8988T (cell line): ENCODE measurements at places on chromosomes 2 and 18.

- no peak for DNase-seq
Measured at GRCh38 chr2:192288295-192288694, 93.6 kb upstream of the TMEFF2 start.

DNA sequence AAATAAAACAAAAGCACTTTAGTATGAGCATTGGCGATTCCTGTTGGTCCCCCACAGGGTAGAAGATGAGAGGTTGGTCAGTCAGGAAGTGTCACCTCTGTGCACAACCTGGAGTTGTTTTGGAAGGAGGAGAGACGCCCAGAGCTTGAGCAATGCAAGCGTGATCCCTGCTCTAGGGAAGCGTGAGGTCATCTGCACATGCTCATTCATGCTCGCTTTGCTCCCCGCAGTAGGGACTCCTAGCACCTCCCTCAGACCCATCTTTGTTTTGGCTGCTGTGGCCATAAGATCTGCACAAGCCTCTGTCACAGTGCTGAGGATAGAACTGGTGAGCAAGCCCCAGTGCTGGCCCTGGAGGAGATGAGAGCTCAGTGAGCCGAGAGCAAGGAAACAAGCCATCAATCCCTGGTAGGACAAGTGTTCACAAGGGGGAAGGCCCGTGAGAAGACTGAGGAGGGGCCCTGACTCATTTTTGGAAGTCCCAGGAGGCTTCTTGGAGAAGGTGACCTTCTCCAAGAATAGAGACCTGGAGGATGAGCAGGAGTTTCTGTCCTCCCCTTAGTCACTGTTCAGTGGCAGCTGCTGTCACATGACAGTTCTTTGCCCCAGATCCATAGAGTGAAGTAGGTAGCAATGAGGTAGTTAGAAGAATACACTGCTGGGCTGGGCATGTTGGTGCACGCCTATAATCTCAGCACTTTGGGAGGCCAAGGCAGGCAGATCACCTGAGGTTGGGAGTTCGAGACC is 13.3 kb upstream of the ATP8B1 start:
- DNase-seq = no peak

- no peak for DNase-seq
Measured at GRCh38 chr18:78838183-78838582, 141.4 kb upstream of the SALL3 start.

DNA sequence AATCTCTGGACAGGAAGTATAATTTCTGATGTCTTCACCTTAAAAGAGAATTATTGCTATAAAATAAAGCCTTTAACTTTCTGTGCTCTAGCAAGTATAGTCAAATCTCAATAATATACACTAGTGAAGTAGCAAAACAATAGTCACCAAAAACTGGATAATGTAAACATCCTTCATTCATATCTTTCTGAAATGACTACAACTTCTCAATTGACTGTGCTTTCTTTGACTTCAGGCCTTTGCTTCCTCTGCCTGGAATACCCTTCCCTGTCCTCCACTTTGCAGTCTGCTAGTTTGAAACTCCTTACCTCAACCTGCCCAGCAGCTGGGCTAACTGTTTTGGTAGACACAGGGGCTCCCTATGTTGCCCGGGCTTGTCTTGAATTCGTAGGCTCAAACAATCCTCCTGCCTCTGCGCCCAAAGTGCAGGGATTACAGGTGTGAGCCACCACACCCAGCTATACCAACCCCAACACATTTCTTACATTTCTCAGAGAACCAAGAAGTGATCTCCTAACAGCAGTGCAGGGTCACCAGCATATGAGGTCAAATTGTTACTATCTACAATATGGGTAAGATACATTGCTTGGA is 6.6 kb upstream of the PCBP1 start:
- DNase-seq = no peak

DNA sequence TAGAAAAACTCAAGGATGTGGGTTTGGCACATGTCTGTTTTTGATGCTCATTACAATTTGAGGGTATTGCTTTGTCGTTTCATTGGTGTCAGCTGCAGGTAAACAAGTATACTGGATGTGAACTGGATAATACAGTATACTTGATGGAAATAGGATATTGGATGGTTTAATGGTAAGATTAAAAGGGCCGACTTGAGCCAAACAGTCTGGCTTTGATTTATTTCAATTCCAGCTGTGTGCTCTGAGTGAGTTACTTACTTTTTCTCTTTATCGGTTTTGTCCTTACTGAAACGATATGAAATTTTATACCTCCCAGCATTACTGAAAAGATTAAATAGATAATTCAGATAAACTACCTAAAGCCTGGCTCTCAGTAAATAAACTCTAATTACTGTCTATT is 227.6 kb downstream of the ASXL3 start:
- DNase-seq = no peak

DNA sequence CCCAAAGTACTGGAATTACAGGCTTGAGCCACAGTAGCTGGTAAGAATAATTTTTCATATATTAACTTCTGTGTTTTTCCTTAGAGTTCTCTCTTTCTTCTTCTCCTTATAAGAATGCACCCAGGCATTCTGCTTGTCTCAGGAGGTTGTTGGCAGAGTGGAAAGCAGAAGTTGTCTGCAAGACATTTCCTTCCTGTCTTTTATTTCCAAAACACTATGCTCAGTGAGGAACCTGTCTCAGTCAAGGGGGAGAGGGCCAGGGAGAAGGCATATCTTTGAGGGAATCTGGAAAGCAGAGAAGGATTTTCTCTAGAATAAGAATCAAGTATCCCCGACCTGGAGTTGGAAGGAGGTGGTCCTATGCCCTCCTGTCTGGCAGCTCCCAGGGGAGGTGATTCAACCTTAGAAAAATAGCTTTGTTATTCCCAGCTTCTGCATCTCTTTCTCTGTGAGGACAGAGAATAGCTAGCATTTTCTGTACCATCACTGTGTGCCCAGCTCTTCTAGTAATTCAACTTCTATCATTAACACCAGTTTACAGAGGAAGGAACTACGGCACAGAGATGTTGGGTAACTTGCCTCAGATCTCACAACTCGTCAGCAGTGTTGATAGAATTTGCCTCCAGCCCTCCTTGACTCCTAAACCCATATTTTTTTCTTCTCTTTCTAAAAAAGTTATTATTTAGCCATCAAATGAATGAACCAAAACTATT is 3.8 kb upstream of the LPIN2 start:
- DNase-seq = no peak
